Activated CD4-positive, alpha-beta T cell treated with anti-CD3 and anti-CD28 coated beads, Interleukin-2, amount 50 U/mL, for 24 hours (primary cell): ENCODE measurements at places on chromosomes 5 and 9.

- no peak for DNase-seq
These were observed 66.2 kb upstream of the NEURL1B start for GRCh38 chr5:172574871-172575223.

GRCh38 chr5:117207088-117207668 lies 632.6 kb upstream of the SEMA6A start:
- no peak for DNase-seq

- no peak for DNase-seq
These were observed 110.7 kb downstream of the UBE2R2 start for GRCh38 chr9:33927694-33928093.

- DNase-seq, result no peak
These were observed 178.8 kb downstream of the SPOCK1 start for GRCh38 chr5:137320056-137321045.

DNA sequence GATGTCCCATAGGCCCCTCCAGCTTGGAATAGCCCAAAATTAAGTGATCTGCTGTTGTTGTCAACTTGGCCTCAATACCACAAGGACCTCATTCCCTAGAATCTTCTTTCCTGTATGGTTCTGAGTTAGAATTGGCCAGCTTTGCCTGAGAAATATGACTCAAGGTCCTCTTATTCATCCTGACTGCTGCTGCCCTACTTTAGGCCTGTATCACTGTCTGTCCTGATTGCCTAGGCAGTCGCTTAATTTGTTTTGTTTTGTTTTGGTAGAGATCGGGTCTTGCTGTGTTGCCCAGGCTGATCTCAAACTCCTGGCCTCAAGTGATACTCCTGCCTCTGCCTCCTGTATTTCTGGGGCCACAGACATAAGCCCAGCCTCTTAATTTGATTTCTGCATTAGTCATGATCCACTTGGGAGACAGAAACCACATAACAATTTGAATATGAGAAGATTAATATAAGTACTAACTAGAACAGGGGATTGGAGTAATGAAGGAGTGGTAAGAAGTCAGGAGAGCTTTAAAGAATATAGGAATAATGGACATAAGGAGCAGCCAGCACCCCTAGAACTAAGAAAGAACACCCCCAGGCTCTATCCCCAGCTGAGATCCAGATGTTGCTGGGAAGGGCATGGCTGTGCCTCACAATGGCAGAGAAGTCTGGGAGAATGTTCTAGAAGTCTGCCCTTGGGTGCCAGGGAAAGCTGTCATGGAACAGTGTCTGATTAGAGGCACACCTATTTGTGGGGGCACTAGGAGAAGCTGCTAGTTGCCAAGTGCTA lies 4.6 kb downstream of the TEX53 start:
- no peak for DNase-seq

DNA sequence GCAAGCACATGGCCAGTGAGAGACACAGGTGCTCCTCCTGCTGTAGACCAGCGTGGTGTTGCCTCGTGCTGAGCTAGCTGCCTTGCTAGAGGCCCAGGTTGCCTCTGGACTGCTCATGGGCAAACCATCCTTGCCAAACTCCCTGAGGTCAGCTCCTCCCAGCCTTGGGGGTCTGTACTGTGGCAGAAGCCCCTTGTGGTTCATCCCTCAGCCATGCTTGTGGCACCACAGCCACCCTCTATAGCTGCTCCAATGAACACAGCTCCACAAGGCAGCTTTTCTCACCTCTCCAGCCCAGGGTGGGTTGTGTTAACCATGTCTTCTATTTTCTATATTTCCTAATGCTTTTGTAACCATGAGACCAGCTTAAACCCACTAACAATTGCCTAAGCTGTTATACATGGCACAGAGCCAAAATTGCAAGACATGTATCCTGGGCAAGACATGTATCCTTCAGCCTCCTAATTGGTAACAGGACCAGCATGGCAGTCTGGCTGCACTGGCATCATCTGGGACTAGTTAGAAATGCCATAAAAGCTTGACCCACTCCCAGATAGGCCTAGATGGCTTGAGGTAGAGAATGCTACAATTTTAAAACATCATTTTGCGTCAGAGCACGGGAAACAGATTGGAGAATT lies 183.1 kb upstream of the S1PR3 start:
- no peak for DNase-seq

DNA sequence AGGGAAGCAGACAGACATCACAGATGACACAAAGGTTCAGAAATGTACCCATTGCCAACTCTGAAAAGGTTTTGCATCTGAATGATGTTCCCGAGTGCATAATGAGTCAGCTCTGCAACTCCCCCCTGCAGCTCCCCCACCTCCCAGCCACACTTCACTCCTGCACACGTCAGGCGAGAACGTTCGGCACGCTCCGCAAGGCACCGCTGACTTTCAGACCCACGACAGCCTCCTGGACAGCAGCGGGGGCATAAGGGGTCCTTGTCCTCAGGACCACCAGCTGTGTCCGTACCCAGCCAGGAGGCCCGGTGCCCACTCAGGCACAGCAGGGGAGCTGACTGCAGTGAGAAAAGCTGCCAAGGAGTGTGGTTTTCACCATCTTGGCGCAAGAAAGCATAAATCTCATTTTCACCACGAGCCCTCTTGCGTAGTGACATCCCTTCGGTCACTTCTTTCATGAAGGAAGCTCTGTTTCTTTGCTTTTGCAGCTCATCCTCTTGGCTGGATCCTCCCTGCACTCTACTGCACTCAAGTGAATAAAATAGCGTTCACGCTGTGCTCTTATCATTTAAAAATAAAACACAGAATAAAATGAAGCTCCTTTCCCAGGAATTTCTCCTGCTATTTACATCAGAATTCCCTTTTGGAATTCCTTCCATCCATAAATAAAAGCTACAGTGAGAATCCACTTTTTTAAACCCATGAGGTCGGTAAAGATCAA lies 9.9 kb downstream of the GFPT2 start:
- DNase-seq, result no peak
